Stimulated activated CD8-positive, alpha-beta memory T cell treated with anti-CD3 and anti-CD28 coated beads, Interleukin-4, amount 100 ng/mL, for 1 hour (primary cell): ENCODE measurements at places on chromosomes 11 and 22.
A peak's percentile ranks its signal among the peaks of the same experiment; 100 is the strongest.

- DNase-seq: no peak
Observed at GRCh38 chr11:59943997-59944714, 5.9 kb downstream of the OOSP1 start.

- DNase-seq: no peak
Observed at GRCh38 chr22:22936180-22936914, 48.7 kb downstream of the IGLL5 start.

DNA sequence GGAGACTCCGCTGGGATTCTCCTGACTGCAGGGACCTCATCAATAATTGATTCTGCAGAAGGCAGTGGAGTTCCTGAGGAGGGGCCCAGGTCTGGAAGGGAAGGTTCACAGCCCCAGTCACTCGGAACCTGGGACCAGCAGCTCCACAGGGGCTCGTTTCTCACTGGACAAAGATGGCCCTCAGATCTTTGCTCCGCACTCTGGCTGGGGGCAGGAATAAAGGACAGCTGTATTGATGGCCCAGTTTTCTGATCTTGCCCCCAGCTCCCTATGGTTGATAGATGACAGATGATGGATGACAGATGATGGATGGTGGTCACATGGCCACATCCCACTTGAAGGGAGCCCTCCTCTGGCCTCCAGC lies 11.3 kb upstream of the BCR start:
- DNase-seq: no peak

- no peak for DNase-seq
Observed at GRCh38 chr11:121514432-121515334, 61.9 kb upstream of the SORL1-AS1 start.

GRCh38 chr22:39299829-39300178 lies 19.6 kb downstream of the RPL3 start:
- DNase-seq: no peak

- no peak for DNase-seq
Observed at GRCh38 chr11:64382586-64382985, 23.6 kb downstream of the RPS6KA4 start.

- no peak for DNase-seq
Observed at GRCh38 chr11:95897731-95898130, 26.2 kb downstream of the MTMR2 start.

DNA sequence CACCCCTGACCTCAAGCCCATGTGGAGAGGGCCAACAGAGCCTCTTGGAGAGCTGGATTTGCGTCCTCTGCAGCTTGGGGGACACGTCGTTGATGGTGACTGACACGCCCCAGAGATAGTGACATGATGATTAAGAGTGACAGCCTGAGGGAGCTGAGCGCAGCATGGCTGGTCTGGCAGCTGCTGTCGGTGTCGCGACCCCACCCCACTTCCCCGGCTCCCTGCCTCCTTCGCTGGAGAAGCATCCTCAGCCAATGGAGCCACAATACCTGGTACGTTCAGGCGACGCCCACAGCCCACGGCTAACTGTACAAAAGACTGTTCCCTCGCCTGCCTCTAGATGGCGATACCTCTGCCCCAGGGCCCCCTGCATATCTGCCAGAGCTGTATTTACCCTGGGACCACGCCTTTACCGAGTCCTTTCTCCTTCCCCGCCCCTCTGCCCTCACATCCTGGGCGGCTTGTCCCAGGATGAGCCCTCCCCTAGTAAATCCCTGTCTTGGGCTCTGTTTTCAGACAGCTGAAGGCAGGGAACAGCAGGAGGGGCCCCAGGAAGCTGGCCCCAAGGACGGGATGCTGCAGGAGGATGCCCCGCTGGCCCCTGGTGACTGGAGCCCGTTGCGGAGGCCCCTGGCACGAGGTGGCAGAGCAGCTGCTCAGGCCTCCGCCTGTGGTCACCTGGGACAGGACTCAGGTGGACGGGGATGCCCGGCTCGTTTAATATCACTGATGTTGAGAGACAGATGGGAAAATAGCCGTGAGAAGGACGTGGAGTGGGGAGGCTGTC lies 90.6 kb downstream of the RPS6KA4 start:
- DNase-seq: peak; percentile 35

GRCh38 chr22:44711690-44712555 lies 9.9 kb downstream of the PRR5 start:
- DNase-seq: no peak

GRCh38 chr11:111097191-111097590 lies 148.3 kb upstream of the POU2AF2 start:
- DNase-seq: no peak

GRCh38 chr11:32586576-32587190 lies 3.1 kb downstream of the EIF3M start:
- no peak for DNase-seq

GRCh38 chr11:108632041-108632704 lies 32.7 kb upstream of the DDX10 start:
- DNase-seq: no peak
